Fibroblast of skin of right biceps (primary cell): ENCODE measurements at places on chromosomes 4 and X.

DNA sequence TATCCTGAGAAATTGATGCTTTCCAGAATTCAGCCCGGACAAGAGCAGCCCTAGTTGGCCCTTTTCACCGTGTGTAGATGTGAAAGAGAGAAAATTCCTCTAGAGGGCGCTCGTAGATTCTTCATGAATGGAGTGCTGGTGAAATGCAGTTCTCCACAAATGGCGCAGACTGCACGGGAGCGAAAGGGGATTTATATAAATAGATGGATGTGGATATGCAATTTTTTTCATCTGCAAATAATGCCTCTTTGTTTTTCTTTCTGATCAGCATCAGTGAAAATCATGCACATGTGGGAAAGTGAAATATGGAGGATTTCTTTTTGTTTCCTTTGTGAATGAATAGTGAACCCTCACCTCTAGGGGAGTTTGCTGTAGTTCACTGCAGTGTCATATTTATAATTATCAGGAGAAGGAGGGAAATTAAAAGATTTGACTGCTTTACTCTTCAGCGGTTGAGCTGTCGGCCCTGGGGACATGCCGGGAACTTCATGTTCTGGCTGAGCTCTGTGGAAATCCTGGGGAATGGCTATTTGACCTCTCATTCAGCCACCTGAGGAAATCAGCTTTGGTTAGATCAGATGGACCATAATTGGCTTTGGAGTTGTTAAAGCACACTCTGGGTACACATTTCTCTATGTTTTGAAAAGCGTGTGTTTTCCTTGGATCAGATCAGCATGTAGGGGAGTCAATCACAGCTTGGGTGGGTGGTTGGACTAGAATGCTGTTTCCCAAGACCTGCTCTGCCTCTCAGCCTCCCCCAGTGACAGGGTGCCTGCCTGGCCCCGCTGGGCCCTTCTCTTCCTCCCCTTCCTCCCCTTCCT is 115.0 kb upstream of the SHISA3 start:
- DNase-seq: peak; percentile 56

DNA sequence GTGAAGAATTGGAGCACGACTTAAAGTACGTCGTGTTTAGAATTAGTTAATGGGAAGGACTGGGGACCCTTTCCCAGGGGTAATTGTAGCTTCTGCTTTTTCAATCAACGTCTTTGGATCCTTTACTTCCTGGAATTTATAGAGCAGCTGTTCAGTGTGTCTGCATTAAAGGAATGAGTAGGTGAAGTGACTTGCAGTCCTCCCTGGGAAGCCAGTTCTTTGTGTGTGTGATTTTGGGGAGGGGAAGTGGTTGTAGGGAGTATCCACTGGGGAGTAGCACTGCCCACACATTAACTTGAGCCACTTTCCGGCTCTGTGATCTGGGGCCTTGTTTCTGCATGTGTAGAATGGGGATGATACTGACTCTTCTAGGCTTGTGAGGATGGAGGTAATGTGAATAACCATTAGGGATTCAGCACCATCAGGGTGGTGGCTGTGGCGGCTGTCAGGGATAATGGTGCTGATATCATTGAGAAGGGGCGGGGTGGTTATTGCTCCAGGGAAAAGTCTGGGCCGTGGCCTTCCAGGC is 54.7 kb downstream of the TMEM131L start:
- DNase-seq: no peak

- no peak for DNase-seq
Measured at GRCh38 chr4:33998291-33998690, 2246.0 kb downstream of the ARAP2 start.

- no peak for DNase-seq
Measured at GRCh38 chrX:53065104-53065503, 16.5 kb downstream of the GPR173 start.

DNA sequence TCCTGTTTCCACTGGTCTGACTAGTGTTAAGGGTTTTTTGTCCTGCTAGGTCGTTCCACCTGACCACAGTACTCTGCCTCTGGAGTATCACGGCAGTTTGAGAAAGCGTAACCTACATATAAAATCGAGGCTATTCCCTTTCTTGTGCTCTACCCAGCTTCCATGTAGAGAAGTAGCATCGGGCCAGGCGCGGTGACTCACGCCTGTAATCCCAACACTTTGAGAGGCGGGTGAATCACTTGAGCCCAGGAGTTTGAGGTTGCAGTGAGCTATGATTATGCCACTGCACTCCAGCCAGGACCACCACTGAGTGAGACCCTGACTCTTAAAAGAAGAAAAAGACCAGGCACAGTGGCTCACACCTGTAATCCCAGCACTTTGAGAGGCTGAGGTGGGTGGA is 7.5 kb downstream of the PPEF1 start:
- DNase-seq: no peak

DNA sequence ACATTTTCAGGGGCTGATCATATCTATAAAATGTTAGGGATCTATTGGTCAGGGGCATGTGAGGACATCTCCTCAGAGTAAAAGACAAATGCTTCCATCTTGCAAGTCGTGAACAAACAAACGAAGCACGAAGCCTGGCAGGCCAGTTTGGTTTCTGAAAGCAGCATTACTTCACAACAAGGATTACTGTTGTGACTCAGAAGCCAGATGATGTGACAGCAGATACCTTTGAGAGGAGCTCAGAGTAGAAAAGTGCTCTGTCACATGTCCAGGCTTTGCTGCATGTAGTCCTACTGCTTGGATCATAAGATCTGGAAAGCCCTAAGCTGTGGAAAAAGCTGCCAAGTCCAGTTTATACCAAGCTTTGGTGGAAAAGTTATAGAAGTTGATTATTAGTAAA is 1827.2 kb downstream of the ARAP2 start:
- DNase-seq: peak; percentile 1

DNA sequence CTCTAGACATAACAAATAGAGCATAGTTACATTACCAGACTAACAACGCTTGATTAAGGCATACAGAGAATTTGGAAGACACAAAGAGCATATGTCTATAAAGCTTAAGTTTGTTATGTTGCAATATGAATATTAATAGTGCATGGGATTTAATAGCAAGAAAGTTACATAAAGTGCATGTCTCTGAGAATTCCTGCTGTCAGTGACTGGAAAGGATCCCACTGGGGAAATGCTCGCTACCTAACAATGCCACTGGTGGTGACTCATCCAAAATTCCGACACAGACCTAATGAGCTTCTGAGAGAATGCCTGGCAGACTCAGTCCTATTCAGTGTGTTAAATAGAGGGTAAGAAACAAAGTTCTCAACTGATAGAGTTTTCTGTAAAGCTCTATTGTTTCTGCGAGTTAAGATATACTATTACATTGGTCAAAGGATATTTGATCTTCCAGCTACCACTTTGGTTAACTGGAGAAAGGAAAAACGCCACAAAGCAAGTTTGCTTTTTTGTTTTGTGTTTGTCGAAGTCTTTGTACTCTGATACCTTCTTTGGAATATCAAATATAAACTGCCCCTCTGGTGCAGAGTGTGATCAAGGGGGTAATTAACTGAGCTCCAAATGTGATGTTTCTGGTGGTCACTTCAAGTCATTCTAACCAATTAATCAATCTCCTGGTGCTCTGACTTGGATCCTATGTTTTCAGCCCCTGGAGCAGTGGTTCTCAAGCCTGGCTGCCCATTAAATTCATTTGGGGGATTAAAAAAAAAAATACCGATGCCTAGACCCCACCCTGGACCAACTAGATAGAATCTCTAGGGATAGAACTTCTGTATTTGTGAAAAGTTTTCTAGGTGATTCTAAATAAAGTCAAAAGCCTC is 107.9 kb downstream of the PALLD start:
- DNase-seq: peak; percentile 95

DNA sequence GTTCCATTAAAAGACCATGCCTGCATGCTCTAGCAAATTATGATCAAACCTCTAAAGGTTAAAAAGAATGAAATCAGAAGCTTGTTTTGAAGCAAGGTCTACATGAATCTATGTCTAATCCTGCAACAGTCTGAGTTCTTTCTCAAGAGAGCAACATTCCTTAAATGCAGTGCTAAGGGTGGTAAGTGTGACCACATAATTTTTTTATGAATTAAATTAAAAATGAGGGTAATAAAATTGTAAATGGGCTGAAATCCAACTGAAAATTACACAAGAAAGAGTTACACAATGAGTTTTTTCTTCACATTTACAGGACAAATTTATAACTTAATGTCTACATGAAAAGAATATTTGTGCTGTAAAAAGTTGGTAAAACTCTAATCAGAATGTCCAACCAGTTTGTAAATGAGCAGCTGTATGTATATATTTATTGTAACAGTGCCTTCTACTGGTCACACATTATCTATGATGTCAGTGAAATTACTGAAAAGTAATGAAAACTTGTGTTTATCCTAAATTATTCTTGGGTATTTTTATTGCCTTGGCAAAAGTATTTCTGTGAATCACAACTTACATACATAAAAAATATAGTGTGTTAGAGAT is 336.3 kb upstream of the PITX2 start:
- peak; percentile 48 for DNase-seq

- DNase-seq: no peak
Measured at GRCh38 chrX:13994104-13994503, 35.6 kb downstream of the GEMIN8 start.

DNA sequence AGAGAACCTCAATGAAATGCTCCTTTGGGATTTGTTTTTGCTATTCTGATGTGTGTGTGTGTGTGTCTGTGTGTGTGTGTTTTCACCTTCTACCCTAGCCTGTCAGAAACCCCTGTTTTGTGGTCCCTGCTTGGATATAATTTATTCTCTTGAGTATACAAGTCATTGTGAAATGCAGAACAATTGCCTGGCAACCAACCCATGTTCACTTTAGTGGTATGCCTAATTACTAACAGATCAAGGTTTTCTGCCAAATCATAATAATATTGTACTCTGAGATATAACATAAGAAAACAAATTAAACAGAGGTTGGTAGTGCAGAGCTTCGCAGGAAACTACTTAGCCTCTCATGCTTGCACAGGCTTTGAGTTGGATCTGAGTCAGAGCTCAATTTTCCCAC is 7.0 kb upstream of the TET2 start:
- no peak for DNase-seq

- no peak for DNase-seq
Measured at GRCh38 chr4:153005899-153006381, 69.8 kb downstream of the FHDC1 start.

DNA sequence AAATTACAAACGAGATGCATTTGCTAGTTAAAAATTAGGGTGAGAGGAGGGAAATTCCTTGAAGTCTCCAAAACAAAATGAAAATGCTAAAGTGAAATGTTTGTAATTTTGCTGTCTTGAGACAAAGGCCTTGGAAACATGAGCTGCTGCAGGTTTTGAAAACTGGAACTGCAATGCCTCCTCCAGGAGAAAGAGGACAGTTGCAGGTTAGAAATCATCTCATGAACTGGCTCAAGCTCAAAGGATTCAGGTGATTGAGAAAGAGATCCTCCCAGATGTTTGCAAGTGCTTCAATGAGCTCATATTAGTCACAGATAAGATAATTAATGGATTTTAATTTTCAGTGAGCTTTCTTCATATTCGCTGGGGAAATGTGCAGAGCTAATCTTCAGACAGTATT is 32.4 kb downstream of the SMPX start:
- DNase-seq: peak; percentile 50

DNA sequence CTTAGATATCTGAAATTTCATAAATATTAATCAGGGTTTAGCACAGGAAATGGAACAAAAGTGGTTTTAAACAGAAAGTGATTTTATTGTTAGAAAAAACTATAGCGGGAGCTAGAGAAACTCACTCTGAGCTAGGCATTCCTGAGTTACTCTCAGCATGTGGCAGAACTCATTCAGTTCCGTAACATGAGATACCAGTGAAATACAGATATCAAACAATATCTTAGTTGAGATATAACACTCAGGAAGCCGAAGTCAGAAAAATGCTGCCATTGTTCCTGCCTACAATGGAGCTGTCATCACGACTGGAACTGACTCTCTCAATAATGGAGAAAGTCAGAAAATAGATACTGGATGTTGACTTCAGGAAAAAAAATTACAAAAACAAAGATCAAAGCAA is 1428.7 kb downstream of the PCDH18 start:
- no peak for DNase-seq

GRCh38 chr4:173025131-173025530 is 143.5 kb upstream of the GALNT7 start:
- peak; percentile 65 for DNase-seq

GRCh38 chr4:2982012-2982411 is 18.6 kb downstream of the GRK4 start:
- no peak for DNase-seq

GRCh38 chrX:40108959-40109287 is 11.2 kb upstream of the BCOR start:
- DNase-seq: peak; percentile 83

DNA sequence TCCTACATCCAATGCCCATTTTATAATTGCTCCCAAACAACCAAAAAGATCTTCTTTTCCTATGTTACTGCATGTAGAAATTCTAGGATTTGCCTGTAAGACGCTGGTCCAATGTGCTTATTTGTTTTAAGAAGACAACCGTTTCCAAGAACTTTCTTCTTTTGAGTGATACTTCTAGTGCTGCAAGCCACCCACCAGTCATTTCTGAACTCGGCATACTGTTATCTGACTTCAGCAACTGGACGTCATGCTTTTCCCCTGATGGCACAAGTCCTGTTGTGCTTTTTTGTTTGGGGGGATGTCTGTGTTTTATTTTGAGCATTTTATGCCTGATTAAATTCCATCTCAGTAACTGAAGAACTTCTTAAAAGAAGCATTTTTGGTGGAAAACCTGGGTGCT is 16.0 kb upstream of the RAP1GDS1 start:
- no peak for DNase-seq

GRCh38 chrX:72254816-72255215 is 16.0 kb upstream of the ERCC6L start:
- DNase-seq: no peak

- no peak for DNase-seq
Measured at GRCh38 chrX:18891548-18891945, 92.4 kb downstream of the PHKA2 start.

GRCh38 chrX:4572691-4573090 is 859.2 kb upstream of the PRKX start:
- no peak for DNase-seq

DNA sequence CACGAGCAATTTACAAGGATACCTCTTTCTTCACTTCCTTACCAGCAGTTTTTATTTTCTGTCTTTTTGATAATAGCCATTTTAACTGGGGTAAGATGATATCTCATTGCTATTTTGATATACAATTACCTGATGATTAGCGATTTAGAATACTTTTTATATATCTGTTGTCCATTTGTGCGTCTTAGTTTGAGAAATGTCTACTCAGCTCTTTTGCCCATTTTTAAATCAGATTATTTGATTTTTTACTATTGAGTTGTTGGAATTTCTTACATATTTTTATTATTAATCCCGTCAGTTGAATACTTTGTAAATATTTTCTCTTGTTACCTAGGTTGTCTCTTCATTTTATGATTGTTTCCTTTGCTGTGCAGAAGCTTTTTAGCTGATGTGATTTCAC is 1.5 kb upstream of the SPIN2A start:
- DNase-seq: no peak

DNA sequence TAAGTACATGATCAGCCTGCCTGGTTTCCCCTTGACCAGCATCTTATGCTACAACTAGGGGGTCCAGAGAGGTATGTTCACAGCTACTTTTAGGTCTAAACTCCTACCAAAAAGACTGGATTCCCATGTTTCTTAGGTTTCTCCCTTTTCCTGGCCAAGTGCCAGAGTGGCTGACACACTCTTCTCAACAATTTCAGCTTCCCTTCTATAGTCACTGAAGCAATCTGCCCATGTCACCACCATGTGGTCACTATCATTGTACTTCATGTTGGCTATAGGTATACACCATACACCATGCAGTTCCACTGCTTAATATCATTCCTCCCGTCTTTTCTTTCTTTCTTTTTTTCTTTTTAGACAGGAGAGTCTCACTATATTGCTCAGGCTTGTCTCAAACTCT is 66.9 kb downstream of the KLHL13 start:
- no peak for DNase-seq
